Caudate nucleus (tissue), 63 donors: ENCODE measurements at places on chromosomes 5 and 9.

GRCh38 chr5:68398146-68398812 is 182.7 kb downstream of the PIK3R1 start:
- DNase-seq: no peak

- no peak for DNase-seq
These were observed 93.3 kb upstream of the PCSK5 start for GRCh38 chr9:75797085-75797580.

DNA sequence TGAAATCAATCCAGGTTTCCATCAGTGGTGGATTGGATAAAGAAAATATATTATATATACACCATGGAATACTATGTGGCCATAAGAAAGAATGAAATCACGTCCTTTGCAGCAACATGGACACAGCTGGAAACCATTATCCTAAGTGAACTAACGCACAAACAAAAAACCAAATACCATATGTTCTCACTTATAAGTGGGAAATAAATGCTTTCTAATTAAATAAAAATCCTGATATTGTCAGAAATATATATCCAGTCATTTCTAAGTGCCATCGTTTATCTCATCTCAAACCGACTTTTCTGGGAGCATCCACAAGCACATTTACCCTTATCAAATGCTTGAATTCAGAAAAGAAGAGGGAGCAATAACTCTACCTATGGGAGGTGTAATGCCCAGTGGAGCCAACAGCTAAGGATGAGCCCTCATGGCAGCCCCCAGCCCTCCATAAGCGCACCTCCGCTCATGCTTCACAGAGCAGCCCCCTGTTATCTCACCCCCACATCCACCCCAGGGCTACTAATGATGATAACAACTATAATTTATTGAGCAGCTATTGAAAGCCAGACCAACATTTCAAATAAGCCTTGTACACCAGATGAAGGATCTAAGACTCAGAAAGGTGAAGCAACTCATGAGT is 101.7 kb upstream of the SPOCK1 start:
- no peak for DNase-seq

DNA sequence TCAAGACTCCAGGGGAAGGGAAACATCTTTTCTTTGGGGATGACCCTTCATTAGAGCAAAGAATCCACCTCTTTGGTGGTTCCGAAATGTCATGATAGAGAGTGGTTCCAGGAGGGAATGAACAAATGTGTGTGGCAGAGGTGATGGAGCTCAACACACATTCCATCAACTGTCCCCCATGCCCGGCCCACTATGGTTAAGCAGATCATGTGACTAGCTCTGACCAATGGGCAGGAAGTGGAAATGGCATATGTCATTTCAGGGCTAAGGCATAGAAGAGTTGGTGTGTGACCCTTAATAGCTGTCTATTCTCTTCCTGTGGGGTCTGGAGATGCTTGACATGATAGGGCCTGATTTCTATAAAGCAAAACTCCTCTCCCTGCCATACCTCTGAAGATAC is 194.6 kb downstream of the GAS1 start:
- no peak for DNase-seq

DNA sequence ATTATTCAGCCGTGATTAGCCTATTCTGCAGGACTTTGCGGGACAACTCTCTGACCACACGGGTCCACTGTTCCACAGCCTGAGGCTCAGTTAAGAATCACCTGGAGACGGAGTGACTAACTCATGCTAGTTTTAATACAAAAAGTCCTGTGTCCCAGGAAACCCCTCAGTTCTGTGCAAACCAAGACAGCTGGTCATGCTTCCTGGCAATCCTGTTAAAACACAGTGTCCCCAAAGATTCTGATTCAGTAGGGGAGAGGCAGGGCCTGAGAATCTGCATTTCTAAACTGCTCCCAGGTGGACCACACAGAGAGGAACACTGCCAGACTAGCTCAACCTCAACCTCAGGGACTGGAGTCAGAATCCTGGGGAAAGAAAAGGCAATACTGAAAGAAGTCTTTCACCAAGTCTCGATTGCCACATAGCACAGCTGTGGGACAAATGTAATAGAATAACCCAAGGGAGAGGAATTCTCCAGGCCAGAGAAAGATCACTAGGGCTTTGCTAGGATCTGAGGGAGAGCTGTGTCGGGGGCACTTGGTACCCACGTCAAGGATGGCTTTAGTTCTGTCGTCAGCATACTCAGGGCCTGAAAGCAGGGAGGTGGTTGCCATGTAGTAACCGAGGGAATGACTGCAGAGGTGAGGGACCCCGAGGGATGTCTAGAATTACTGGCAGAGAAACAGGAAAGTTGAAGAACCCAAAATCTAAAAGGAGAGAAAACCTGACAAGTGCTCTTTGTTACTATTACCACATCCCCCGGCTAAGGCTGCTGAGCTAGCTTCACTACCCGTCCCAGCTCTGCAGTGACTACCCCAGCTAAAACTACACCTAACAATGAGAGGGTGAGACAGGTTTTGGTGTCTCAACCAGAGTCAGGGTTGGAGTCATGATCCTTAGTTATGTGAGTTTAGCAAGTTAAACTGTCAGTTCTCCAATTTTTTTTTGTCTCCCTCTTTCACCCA is 8.6 kb downstream of the SUSD1 start:
- DNase-seq: no peak

- DNase-seq: no peak
These were observed 81.5 kb downstream of the RGS3 start for GRCh38 chr9:113545068-113545467.

- no peak for DNase-seq
These were observed 11.5 kb upstream of the MYOT start for GRCh38 chr5:137856201-137856600.

- DNase-seq: no peak
These were observed 38.0 kb downstream of the KIF24 start for GRCh38 chr9:34291023-34291422.

- DNase-seq: no peak
These were observed 54.3 kb downstream of the TSTD2 start for GRCh38 chr9:97578846-97579245.

DNA sequence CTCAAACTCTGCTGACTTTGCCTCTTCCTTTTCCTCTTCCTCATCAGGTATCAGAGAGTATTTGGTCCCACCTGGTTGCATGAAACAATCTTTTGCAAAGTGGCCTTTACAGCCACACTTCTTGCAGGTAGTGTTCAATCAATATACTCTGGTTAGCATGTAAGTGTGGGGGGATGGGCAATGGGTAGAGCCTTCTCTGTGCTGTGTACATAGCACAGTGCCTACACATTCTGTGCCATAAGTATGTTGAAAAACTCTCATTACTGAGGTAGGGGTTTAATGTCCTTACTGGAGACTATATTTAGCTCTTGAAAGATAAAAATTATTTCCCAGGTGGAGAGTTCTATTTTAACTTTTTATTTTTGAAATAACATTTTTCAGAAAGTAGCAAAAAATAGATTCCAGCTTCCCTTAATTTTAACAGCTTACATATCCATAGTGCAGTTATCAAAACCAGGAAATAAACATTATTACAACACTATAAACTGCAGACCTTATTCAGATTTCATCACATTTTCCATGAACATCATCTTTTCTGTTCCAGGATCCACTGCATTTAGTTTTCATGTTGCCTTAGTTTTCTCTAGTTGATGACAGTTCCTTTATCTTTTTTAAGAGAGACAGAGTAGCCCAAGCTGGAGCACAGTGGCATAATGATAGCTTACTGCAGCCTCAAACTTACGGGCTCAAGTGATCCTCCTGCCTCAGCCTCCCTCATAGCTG is 15.1 kb downstream of the TTC1 start:
- DNase-seq: no peak

- no peak for DNase-seq
These were observed 212.9 kb downstream of the RANBP17 start for GRCh38 chr5:171074747-171075146.

DNA sequence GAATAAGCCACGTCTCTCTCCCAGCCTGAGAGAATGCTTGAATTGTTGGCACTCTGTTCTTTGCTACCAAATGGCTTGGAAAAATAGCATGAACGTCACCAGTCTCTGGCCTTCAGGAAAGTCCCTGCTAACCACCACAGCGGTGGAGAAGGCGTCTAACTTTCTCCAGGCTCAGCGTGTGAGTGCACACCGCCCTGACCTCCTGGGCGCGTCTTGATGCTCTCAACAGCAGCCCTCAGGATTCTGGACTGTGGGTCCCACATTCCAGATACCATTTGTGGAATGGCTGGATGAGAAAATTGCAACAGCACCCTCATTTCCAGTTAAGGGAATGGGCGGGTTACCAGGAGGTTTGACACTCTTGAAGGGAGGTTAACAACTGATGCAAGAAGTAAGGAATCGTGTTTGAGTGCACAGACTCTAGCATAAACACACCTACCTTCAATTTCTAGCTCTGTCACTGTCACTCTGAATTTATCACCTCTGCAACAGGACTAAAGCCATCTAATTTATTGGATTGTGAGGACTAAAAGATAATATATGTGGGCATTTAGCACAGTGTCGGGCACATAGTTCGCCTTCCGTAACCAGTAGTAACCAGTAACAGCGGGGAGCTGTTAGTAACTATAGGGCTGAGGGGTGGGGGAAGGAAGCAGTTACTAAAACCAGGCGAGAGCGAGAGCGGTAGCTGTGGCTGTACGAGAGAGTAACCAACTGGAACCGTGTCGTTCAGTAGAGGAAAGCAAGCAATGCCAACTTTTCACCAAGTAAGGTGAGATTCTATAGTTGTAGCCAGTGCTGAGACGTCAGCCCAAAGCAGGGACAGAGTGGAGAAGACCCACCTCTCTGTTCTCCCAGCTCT is 807 bp upstream of the PLGRKT start:
- DNase-seq: no peak

GRCh38 chr5:72451741-72452505 is 55.3 kb downstream of the ZNF366 start:
- no peak for DNase-seq

DNA sequence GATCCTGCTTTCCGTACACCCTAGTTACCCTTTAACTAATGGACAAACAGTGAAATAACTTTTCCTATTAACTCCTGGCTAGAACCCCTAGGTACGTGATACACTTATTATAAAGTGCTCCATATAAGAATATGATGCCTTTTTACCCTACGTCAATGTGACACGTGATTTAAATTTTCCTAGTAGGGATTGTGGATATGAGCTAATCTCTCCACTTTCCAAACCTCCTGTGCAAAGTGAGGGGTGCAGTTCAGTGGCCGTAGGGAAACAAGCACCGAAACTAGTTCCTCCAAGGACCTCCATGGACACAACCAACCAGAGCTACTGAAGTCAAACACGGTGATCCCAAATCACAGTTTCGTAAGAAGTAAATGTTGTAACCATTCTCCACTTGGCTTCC is 19.3 kb downstream of the NFIB start:
- DNase-seq: no peak

GRCh38 chr5:72355706-72356299 is 35.6 kb downstream of the PTCD2 start:
- DNase-seq: no peak

GRCh38 chr9:4038182-4038723 is 261.6 kb downstream of the GLIS3 start:
- DNase-seq: no peak

- DNase-seq: no peak
These were observed 47.9 kb upstream of the FKTN start for GRCh38 chr9:105510024-105510423.

- no peak for DNase-seq
These were observed 360 bp downstream of the KLF4 start for GRCh38 chr9:107489144-107489673.

GRCh38 chr5:72955143-72955767 is 586 bp upstream of the FCHO2 start:
- DNase-seq: no peak

- DNase-seq: peak; percentile 66
These were observed 39.3 kb upstream of the ANKRD33B start for GRCh38 chr5:10524376-10525123.

DNA sequence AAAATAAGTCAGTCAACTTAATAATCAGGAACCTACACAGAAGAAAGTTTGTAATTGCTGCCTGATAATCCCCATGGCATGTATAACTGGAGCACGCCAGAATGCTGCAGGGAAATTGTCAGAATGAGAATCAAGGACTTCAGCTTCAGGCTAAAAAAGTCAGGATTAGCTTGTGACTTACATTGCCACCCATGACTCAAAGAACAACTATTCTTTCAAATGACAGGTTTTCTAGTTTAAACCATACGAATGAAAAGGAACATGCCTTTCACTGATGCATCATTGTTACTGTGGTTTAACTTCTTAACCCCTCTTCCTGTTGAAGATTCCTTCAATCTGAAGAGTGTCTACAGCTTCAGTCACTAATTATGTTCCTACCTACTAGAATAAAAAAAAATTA is 112.4 kb downstream of the ISL1 start:
- DNase-seq: no peak

GRCh38 chr9:131999692-132000551 is 79.7 kb downstream of the MED27 start:
- DNase-seq: no peak

DNA sequence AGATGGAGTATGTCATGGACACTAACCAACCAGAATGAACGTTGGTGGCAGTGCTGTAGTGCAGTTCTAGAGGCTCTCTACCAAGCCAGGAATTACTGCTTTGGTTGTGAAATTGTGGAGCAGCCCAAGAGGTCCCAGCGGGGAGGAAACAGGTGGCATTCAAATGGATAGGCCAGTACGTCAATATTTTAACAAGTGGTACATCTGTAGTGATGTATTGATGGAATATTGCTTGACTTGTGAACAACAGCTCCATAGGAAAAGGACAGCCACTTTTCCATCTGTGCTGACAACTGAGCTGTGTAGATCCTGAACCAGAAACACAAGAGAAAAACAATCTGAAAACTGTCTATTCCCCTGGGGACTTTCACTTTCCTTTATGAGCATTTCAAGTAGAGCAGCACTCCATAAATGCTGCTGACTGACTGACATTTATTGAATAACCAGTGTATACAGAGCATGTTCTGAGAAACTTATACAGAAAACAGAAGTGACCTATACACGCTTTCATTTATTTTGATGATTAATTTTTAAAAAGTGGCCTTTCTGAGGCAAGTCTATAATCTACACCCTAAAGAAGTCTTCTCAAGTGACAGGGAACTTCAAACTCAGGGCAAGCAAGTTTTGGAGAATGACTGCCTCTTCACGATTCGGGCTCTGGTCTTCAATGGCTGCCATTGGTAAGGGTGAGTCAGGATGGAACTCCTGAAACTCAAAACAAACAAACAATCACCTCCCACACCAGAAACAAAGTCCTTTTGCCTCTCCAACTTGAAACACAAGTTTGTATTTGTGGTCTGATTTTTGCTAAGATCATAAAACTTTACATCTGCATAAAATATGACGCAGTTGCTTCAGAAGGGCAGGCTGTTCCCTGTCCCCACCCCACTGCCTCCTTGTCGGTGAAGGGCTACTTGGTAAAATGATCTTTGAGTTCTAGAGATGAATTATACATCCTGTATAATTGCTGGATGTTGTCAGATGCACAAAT is 362.4 kb downstream of the NDUFS4 start:
- DNase-seq: no peak
